ENCODE measurements at places on chromosomes 4 and X. TPM values are rescaled to one million over a fixed set of nuclear protein-coding genes. Genes with fewer than 3 reads are reported as not detected.
A peak's percentile ranks its signal among the peaks of the same experiment; 100 is the strongest.

DNA sequence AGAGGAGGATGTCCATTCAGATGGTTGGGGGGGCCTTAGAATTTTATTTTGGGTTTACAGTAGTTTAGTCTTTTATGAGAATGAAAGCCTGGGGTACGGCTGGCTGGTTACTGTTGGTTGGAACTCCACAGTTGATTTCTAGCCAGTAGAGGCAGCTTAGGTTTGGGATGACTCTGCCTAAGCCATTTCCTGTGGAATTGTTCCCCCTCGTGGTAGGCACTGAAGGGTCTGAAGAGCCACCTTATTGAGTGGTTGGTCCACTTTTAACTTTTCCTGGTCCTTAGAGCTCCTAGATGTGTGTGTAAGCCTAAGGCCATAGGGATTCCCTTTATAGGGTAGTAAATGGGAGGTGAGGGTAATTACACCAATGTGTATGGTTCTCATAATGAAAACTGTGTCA, 19.7 kb downstream of the SPIN3 start:
- ATAC-seq = no peak

GRCh38 chr4:32172761-32173160, 1452.6 kb downstream of the PCDH7 start:
- no peak for ATAC-seq

GRCh38 chrX:65877953-65878352, 161.9 kb downstream of the VSIG4 start:
- ATAC-seq = no peak

DNA sequence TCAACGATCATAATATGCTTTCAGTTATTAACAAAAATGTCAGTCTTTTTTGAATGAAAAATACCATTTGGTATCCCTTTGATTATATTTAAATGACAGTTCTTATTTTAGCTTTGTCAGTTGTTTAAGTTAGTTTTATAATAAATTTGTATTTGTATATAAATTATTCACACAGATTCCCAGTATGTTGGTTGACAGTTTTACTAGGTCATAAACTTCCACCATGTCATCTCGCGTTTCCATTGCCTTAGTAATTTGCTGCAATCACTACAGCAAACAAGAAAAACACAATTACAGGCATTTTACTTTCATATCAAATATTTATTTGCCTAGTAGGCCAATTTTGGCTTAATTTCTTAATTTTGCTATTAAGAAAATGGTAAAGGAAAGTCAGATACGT, 109.6 kb upstream of the ANK2 start:
- ATAC-seq = no peak

GRCh38 chr4:153189016-153189801, 15.0 kb upstream of the TRIM2 start:
- peak; percentile 93 for ATAC-seq

GRCh38 chr4:3328814-3329663, 36.2 kb downstream of the RGS12 start:
- ATAC-seq = no peak

RASGEF1B gene
- total RNA-seq = 27.7 TPM
